ENCODE measurements at places on chromosomes 12 and 14.

DNA sequence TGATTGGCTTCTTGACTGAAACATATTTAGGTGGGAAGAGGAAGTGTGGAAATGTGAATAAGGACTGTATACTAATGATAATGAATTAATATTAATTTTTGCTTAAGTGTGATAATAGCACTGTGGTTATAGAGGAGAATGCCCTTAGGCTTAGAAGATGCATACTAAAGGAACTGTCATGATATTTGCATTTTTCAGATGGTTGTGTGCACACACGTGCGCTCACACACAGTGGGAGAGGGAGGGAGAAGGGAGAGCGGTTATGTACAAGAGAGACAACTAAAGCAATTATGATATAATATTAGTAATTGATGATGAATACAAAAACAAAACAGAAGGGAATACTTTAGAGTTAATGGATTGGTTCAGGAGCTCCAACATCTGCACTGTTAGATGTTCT lies 54.2 kb downstream of the RCOR1 start:
- no peak for DNase-seq

DNA sequence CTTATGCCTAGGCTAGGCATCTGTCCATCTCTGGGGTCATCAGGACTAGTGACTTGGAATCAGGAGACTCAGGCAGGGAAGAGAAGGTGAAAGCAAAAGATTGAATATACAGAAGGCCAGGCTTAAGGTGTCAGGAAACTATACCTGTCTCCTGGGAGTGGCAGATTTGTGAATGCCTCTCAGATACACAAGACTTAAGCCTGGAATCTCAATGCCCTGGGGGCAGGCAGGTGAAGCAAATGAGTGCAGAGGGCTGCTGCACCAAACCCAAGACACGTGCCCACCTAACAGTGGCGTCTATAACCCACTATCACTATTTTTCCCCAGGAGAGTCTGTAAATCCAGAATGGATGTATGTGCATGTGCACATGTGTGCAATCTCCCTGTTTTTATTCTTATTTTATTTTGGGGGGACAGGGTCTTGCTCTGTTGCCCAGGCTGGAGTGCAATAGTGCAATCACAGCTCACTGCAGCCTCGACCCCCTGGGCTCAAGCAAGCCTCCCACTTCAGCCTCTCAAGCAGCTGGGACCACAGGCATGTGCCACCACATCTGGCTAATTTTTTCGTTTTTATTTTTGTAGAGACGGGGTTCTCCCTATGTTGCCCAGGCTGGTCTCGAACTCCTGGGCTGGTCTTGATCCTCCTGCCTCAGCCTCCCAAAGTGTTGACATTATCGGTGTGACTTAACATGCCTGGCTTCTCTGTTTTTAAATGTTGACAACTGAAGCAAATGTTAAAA lies 31.9 kb upstream of the FOS start:
- no peak for DNase-seq

GRCh38 chr12:14959916-14960496 lies 1.4 kb downstream of the ARHGDIB start:
- no peak for DNase-seq

DNA sequence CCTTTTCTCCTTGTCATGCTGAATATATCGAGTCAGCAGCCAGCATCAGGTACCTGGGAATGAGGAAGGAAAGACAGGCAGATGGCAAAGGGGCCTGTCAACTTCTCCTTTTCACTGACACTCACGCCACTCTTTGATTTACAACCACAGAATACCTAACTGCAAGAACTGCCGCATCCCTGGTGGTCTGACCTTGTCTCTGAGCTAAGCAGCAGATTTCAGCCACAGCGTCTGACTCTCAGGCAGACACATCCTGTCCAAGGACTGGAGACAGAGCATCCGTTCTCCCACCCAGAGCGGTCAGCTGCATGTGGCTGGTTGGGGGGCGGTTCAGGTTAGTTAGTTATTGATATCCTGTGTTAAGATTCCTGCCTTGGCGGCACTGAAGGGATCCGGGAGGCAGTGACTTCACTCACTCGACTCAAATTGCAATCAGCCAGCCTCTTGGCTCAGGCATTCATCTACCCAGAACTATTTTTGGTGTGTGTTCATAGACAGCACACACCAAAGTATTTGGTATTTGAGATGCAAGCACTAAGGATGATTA lies 11.2 kb upstream of the MAP1LC3B2 start:
- peak; percentile 28 for DNase-seq

DNA sequence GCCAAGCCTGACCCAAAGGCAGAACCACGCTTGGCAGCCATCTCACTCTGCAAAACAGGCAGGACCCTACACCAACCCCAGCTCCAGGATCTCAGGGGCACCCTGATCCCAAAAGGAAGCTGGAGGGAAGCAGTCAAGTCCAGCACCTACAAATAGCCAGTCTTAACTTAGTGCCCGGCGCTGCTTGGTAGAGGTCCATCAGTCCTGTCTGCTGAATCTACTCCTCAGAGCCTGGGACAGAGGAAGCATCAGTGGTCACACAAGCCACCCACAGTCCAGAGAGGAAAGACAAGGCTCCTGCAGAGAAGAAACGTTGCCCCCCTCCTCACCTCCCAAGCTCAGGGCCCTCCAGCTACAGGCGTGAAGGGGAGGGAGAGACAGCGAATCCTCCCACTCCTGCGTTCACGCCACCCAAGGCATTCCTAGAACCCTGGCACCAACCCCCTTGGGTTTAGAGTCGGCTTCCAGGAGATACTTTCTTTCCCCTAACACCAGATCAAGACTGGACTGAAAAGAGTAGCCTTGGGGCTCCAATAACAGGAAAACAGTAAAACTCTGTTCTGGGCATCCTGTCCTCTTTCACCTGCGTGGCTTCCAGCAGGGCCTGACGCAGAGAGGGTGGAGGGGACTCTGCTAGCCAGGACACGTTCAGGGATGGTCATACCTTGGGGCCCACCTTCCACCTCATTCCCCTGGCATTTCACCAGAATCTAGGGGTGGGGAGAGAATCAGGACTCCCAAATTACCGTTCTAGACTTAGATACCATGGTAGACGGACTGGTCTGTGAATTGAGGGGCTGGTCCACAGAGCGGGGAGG lies 1.2 kb downstream of the PXN start:
- DNase-seq = peak; percentile 31

DNA sequence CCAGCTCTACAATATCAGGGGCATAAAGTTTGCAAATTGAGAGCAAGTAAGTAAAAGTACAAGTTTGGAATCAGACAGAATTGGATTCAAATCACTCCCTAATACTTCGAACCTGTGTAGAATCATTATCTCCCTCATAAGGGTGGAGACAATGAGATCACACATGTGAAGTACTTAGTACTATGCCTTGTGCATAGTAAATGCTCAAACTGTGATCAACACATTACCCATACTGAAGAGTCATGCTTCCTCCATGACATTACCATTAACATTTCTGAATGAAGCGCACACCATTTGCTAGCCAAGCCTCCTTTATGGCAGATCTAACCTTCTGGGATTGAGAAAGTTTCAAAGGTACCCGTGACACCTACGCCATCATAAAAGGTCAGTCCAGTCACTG lies 26.6 kb upstream of the NRDE2 start:
- DNase-seq = no peak

- DNase-seq = no peak
Observed at GRCh38 chr14:63951429-63951828, 98.6 kb downstream of the SYNE2 start.

Measured in fibroblast of gingiva (primary cell).